HEK293T (cell line): ENCODE measurements at places on chromosomes 3 and 15.

GRCh38 chr3:58008141-58009025 lies at the start of gene FLNB:
TSS of gene FLNB (plus strand) at chr3:58008422. CDS start at chr3:58008565, 143 bp downstream.
- DNase-seq = peak; percentile 97

DNA sequence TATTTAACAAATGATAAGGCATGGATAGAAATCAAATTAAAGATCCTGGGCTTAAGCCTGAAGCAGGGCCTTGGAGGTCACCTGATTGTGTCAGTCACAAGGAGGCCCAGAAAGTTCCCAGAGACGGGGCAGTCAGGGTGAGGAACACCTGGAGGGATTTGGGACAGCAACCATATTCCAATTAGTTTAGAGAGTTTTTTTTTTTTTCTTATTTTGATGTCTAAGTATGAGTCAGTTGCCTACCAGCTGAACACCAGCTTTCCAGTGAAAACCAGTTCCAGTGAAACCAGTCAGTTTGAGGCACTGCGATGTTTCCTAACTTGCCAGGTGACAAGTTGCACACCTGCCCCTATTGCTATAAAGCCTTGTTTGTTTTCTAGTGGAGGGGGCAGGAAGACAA lies 350.7 kb upstream of the AZI2 start:
- DNase-seq = no peak

- DNase-seq = no peak
Observed at GRCh38 chr15:73056460-73056859, 4.2 kb downstream of the NEO1 start.

DNA sequence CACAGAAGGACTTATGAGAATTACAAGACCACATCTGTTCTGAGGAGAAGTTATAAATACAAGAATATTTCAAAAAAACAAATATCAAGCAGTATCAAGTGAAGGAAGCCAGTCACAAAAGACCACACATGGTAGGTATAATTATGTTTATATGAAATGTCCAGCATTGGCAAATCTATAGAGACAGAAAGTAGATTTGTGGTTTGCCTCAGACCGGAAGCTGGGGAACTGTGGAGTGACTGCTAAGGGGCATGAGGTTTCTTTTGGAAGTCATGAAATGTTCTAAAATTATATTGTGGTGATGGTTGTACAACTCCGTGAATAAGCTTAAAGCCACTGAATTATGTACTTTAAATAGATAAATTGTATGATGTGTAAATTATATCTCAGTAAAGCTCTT lies 136.9 kb downstream of the FRMD5 start:
- no peak for DNase-seq

GRCh38 chr15:81292523-81293001 lies 31.4 kb downstream of the STARD5 start:
- no peak for DNase-seq

- no peak for DNase-seq
Observed at GRCh38 chr3:133452641-133453319, 52.9 kb downstream of the BFSP2 start.

GRCh38 chr15:67967871-67968431 lies 86.2 kb upstream of the PIAS1 start:
- peak; percentile 72 for DNase-seq

GRCh38 chr3:48567090-48567489 lies 3.5 kb upstream of the UCN2 start:
- DNase-seq = no peak

- DNase-seq = peak; percentile 74
Observed at GRCh38 chr3:24496529-24497482, 2.2 kb upstream of the THRB start.

DNA sequence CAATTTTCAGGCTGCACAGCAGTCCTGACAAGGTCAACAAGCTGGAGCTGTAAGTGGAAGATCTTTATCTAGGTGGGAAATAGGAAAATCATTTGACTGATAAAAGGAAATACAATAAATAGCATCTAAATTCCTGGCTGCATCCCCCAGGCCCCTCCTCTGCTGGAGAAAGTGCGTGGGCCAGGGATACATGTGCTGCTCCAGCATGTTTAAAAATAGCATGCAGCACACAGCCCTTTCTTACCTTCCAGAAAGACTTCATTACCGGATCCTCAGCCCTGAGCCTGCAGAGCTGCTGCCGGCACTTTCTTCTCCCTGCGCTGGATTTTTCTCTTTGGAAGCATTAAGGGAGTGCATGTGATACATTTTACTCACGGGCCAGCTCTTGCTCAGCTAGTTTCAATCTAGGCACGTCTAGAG lies 77.3 kb downstream of the HMG20A start:
- DNase-seq = no peak

GRCh38 chr3:9732740-9733115 lies 1.2 kb downstream of the BRPF1 start:
- DNase-seq = no peak

- DNase-seq = no peak
Observed at GRCh38 chr3:101778385-101779046, 495 bp upstream of the NXPE3 start.

DNA sequence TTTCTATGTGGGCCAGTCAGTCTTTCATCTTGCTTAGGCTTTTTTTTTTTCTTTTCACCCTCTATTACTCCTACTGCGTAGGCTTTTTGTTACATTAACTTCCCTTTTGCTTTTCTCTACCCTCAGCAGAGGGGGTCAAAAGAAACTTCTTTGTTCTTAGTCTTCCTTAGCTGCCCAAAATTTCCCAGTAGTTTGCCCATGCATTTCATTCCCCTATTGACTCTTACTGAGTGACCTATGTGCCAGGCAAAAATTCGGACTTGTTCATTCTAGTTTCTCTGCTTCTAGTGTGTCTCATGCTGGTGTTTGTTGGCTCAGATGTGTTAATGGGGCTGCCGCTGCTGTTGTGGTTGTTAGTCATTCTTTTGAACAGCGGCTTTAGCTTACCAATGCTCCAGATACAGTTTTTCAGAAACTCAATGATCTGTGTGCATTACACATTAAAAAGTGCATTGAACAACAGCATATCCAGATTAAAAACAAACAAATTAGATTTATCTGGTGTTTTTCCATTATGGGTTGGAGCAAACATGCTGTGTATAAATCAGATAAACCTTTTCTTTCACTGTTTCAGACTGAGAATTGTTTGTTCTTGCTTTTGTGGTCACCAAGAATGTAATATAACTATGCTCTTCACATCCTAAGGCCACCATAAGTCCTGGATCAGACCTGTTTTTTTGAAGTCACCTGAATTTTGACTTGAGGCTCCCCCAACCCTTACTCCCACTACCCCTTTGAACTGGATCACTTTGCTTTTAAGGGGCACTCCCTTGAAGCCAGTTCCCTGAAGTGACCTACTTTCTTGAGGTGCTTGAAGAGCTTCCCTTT lies 43.1 kb downstream of the PDE8A start:
- no peak for DNase-seq

DNA sequence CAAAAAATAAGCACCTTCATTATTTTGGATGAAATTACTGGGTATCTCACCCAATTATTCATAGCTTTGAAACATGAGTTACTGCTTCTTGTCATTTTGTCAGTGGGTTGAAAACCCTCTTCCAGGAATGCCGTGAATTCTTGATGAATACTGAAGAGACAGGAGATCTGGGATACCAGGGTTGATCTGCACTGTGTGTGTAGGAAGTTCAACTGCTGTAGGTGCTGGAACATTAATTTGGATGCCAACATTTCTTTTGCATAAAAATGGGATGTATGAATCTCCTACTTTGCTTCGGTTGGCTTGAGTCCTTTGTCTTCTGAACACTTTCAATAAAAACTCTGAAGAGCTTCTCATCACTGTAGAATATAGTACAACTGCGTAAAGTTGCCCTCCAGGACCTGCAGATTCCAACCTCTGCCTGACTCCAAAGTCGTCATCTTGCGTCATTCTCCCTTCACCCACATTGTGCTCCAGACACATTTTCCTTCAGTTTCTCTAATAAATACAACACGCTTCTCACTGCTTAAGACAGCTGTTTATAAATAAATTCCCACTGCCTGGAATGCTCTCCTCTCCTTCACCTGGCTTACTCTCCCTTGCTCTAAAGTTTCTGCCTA lies 312.7 kb upstream of the TGFBR2 start:
- no peak for DNase-seq

DNA sequence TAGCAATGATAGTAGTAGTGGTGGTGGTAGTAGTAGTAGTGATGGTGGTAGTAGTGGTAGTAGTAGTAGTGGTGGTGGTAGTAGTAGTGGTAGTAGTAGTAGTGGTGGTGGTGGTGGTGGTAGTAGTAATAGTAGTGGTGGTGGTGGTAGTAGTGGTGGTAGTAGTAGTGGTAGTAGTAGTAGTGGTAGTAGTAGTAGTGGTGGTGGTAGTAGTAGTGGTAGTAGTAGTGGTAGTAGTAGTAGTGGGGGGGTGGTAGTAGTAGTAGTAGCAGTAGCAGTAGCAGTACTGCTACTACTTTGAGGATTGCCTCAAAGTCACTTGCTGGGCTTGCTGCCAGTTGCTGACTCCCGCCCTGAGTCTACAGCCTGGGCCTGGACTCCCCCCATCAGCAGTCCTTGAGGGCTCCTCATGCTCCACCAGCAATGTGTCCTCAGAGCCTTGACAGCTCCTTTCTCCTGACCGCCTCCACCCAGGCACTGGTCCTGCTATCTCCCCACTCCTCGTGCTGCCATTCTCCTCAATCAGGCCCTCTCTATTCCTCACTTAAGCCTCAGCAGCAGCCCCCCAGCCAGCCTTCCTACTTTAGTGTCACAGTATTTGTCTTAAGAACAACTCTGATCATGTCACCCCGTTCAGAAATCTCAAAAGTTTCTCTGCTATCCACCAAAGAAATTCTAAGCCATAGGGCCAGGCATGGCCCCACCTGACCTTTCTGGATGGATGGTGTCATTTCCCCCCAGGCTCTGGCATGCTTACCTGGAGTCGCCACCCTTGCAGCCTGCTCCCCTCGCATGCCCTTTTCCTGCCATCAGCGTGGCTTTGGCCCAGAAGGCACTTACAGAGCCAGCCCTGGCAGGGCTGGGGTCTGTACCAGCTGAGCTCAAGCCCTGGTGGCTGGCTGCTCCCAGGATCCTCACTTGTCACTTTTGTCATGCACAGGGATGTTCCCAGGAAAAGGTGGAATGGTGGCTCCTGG lies 45.6 kb downstream of the DLEC1 start:
- peak; percentile 41 for DNase-seq

DNA sequence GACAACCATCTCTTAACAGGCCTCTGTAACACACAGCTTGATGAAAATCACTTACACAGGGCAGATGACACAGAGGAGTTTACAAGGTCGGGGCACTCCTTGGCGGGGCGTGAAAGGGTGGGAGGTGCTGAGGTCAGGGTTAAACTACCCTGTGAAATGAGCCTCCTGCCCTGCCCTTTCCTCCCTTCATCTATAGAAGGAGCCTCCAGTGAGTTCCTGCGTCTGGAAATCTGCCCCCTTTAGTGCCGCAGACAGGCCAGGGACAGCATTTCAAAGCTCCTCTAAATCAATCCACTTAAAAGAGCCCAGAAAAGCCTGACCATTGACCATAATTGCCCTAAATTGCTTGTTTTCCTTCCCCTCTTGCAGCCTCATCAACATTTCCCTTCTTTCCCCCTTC lies 1.9 kb downstream of the ROBO1 start:
- DNase-seq = peak; percentile 12

DNA sequence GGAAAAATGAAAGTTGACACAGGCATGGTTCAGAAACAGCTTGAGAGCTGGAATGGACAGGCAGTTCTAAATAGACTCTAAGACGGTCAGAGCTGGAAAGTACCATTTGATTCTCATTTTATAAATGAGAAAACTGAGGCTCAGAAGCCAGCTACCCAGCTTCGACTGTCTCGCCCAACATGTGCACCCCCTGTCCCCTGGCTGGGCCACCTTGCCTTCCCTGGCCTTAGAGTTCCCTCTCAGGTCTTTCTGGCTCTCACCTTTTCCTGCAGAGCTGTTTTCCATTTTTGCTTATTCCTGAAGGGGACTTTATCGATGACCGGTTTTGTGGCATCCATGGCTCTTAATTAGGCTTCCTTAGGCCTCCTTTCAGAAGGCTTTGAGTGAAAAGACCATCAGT lies 17.3 kb upstream of the DOCK3 start:
- DNase-seq = no peak

- DNase-seq = no peak
Observed at GRCh38 chr3:152222327-152222726, 46.4 kb upstream of the MBNL1 start.

DNA sequence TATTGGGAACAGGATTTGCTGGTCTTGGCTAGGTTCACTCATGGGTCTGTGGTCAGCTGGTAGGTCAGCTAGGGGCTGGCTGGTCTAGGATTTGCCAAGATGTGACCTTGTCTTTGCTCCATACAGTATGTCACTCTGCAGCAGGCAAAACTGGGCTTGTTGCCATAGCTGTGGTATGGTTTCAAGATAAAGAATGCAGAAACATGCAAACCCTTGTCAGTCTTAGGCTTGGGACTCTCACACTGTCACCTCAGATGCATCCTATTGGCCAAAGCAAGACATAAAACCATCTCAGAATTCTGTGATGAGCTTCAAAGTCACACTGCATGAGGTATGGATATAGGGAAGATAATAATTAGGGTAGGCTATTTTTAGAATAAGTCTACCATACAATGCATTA lies 66.6 kb upstream of the TBC1D5 start:
- DNase-seq = no peak

- DNase-seq = no peak
Observed at GRCh38 chr3:9649791-9650521, 651 bp downstream of the MTMR14 start.

DNA sequence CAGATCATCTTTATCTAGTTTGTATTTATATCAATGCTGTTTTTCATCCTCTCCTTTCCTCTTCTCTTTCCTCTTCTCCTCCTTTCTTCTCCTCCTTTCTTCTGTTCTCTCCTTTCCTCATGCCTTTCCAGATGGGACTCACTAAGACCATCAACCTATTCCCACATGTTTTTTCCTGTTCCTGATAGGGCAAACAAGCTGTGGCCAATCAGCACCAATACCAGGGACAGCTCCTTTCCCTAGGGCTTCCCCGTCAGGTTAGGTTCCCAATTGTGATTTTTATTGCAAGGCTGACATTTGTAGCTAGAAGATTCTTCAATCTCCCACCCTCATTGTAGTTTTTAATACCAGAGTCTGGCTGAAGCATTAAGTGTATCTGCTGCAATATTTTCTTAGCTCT lies 76.3 kb upstream of the COL8A1 start:
- DNase-seq = peak; percentile 10

DNA sequence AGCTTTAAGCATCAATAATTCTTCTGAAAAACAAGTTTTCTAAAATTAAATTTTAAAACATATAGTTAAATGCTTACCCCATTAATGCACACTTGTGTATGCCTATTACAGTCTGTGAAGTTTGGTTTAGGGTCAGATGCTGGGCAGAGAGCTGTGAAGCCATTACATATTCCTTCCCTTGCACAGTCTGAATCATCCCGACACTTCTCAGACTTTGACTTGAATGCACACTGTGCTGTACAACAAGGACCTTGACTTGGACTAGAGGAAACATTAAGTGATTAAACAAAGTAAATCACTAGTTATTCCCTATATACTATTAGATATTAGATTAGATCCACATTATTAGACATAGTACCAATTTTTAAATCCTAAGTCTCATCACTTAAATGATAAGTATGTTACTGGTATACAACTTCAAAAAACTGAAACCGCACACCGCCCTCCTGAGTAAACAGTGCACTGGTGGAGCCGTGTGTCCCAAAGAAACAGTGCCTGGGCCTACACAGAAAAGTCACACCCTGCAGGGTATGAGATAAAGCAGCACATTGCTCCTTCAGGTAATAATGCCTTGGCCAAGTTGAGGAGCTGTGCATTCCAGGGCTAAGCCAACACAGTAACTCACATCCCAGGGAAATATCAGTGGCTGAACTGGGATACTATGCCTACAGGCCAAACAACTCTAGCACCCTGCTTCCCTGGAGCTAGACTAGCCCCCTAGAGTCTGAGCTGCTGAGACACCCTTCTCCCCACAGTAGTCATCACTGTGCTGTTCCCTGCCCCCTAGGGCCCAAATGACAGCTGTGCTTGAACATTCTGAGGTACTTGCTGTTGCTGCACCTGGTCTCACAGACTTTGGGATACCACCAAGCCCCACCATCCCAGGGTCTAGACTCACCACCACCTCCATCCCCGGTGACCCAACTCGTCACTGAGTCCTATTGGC lies 137.5 kb downstream of the ADAM10 start:
- no peak for DNase-seq
